ENCODE measurements at places on chromosomes 4 and X.

DNA sequence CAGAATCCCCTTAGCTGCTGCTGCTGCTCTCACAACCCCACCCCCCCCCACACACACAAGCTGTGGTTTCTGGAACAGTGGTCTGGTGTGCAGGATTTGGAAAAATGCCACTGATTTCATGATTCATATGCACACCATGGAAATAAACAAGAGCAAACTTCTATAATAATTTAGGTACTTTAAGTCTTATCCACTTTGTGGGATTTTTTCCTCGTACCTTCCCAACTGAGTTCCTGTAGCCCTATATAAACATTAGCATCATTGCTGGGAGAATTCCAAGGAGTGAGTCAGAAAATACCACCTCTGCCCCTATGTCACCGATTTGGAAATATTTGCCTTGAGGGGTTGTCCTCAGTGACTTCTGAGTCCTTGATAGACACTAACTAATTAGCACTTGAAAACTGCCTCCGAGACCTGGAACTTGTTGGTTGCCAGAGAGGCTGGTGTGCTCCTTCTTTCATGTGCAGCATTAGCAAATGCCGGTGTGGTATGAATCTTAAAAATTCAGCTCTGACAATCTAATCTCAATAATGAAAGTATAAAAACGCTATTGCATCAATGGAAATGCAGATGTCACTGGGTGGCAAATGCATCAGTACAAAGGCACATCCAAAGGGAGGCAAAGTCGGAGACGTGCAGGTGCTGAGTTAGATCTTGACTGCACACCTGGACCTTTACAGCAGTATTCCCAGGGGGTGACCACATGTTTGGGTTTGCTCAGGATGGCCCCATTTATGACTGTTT lies 61.8 kb downstream of the CPE start:
- no peak for DNase-seq

- no peak for DNase-seq
Measured at GRCh38 chr4:145069361-145069760, 28.6 kb downstream of the ANAPC10 start.

- no peak for DNase-seq
Measured at GRCh38 chr4:11252149-11252548, 176.5 kb downstream of the HS3ST1 start.

DNA sequence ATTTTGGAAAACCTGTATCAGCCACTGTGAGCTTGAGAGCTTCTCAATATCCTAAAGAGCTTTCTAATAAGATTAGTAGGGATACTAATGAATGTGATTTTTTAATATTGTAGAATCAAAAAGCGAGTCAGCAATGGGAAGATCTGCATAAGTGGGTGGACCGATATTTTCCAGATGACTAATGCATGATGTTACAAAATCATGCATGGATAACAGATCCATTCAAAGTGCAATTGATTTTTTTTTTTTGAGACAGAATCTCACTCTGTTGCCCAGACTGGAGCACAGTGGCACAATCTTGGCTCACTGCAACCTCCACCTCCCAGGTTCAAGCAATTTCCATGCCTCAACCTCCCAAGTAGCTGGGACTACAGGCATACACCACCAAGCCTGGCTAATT lies 7.3 kb upstream of the CLDN2 start:
- DNase-seq: no peak

- DNase-seq: no peak
Measured at GRCh38 chrX:47278691-47279090, 45.9 kb downstream of the USP11 start.

DNA sequence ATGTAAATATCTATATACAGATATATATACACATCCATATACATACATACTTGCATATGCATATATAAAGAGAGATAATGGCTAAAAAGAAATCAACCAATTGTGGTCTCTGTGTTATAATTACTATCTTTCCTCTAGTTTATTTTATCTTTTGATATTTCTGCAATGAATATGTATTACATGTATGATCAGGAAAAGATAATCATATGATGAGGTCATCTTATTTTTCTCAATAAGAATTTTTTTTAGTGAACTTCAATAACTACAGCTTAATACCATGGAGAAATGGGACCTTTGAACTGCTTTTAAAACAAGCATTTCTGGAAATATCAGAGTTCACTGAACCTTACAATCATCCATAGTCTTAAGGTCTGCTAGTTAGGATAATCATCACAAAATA lies 158.0 kb downstream of the HNRNPD start:
- no peak for DNase-seq

GRCh38 chr4:18882468-18882867 lies 860.9 kb upstream of the LCORL start:
- no peak for DNase-seq

- DNase-seq: no peak
Measured at GRCh38 chr4:30768277-30768676, 48.1 kb downstream of the PCDH7 start.

- no peak for DNase-seq
Measured at GRCh38 chr4:57154191-57154590, 44.0 kb upstream of the IGFBP7 start.

- DNase-seq: no peak
Measured at GRCh38 chrX:1412551-1413161, 20.7 kb upstream of the SLC25A6 start.

GRCh38 chr4:138090918-138091676 lies 151.1 kb downstream of the SLC7A11 start:
- no peak for DNase-seq

- no peak for DNase-seq
Measured at GRCh38 chrX:75086731-75087195, 69.3 kb downstream of the ABCB7 start.

DNA sequence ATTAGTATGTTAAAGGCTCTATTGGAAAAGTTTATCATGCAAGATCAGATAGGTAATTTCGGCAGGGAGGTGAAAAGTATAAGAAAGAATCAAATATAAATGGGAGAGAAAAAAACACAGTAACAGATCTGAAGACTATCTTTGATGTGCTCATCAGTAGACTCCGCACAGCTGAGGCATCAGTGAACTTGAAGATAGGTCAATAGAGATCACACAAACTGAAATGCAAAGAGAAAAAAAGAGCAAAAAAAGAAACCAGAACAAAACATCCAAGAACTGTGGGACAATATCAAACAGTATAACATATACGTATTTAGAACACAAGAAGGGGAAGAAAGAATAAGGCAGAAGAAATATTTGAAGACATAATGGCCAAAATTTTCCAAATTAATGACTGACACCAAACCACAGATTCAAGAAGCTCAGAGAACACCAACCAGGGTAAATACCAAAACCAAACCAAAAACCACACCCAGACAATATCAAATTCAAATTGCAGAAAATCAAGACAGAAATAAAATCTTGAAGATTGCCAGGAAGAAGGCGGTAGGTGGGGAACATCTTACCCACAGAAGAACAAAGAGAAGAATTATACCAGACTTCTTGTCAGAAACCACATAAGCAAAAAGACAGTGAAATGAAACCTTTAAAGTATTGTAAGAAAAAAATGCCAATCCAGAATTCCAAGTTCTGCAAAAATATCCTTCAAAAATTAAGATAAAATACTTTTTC lies 29.1 kb downstream of the PFKFB1 start:
- no peak for DNase-seq

DNA sequence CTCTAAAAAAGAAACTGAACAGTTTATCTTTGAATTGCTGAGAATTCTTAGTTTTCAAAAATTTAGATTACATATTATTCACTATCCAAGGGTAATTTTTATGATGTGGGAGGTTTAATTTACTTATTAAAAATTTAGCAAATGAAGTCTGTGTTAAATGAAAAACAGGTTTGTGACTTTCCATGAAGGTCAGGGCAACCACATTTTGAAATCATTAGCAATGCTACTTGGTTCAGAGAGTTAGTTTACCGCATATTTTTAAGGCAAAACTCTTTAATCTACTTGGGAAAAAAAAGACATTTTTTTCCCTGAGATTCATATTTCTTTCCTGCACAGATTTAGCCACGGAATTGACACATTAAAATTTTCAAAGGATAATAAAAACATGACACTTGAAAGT lies 37.3 kb upstream of the PRSS12 start:
- DNase-seq: no peak

DNA sequence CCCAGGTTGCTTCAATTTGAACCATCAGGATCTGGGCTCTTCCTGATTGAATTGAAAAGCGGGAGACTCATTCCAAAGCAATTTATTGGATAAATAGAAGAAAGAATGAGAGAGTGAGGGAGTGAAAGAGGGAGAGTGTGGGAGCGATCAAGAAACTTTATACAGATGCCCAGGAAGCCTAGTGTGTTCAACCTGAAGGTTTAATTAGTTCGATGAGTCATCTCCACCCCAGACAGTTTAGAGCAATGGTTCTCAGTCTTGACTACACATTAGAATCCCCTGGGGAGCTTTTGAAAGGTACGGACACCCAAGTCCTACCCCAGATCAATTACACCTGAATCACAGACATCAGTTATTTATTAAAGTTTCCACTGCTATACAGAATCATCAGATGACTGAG lies 61.5 kb downstream of the GEMIN8 start:
- DNase-seq: no peak

DNA sequence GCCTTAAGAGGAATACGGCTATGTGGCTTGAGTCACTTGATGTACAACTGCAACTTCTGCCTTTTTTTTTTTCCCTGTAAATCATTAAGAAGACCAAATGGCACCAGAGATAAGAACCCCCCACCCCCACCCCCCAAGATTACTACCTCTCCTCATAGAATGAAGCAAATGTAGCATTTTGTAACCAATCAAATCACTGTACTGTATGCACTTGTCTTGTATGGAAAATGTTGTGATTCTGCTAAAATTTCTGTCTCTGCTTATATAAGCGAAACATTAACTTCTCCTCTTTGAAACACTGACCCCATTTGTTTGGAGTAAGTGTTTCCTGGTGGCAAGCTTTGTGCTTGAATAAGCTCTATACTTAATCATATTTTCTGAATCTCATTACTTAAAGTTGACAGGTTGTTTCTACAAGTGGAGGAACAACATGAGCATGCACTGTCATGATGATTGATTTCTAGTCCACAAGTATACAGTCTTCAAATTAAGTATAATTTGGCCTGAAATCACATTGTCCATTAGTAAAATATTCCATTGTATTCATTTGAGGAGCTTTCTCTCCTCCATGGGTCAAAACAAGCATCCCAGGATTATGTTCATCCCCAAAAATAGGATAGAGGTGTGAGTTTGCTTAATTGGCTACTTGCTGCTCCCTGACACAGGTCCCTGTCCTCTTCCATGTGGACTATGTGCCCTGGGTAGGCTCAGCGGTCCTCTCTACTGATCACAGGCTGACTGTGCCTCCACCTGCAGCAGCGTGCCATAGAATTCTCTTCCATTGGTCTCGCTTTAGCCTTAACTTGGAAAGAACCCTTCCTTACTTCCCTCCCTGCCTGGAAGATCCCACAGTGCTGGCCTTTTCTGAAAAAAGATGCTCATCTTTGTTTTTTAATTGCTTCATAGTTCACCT lies 104.0 kb upstream of the BMP2K start:
- no peak for DNase-seq

DNA sequence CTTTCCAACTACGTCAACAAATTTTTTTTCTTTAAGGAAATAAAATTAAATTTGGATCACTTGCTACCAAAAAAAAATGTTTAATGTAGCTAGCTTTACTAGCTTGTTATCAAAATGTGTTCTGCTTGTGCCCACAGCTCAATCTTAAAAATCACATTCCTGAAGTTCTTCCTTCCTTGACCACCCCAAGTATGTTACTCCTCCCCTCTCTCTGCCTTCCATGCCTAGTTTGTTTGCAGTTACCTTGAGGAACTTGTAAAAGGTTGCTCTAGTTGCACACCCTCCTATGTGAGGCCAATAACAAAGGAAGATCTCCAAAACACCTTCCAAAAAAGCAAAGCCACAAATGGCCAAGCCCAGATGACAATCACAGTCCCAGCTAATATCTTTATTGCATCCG lies 19.6 kb upstream of the TMEM184C start:
- no peak for DNase-seq

GRCh38 chr4:123398853-123399626 lies 2.4 kb downstream of the SPRY1 start:
- no peak for DNase-seq

DNA sequence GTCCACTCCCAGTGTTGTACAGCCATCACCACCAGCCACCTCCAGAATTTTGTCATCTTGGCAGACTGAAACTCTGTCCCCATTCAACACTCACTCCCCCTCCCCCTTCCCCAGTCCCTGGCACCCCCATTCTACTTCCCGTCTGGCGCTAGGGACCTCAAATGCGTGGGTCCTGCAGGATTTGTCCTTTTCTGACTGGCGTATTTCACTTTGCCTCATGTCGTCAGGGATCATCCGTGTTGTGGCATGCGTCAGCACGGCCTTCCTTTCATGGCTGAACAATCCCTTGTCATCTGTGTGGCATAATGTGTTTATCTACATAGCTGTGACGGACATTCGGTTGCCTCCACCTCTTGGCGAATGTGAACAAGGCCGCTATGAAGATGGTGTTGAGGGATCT lies 5.5 kb downstream of the TADA2B start:
- DNase-seq: no peak

DNA sequence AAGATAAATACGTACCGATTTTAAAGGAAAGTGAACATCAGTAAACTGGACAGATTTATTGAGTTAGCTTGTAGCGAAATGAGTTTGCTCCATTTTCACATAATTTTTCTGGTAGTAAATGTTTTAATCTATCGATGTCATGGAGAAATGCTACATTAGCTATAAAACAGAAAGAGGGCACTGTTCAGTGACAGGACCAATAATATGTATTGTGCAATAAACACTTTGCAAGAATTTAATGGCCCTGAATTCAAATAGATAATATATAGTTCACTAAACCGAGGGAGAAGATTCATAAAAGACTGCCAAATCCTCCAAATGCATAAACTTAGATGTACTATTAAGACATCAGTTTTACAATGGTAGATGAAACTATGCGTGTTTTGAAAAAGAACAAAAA lies 516.3 kb downstream of the ADGRL3 start:
- no peak for DNase-seq

DNA sequence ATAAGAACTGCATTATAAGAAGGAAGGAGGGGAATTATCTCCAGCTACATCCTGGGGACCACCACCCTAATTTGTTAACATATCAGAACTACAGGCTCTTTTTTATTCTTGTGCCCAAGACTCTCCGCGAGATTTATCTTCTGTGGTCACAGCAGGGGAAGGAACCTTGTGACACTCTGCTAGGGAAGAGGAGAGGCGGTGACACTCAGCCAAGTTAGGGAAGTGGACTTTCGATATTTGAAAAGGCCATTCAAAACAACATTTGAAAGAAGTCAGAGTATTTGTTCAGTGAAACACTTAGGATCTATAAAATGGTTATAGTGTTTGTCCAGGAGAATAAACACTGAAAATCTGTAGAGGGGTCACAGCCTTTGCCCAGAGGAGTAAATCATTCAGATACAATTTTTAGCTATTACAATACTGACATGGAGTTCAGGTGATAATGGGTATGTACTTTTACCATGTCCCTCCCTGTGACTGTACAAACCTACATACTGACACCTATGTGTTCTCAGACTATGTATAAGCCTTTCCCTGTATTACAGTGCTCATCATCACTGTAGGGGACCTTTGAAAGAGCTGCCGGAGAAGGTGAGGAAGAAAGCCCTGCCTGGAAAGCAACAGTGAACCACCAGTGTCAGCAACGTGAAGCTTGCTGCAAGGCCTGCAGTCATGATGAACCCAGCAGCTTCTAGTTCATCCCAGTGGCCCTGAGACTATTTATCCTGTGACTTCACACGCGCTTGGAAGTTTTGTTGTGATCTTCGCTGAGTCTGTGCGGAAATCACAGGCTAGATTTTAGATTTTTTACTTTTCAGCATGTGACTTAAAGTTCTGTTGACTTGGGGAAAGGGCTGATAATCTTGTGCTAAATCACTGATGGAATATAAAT lies 8.5 kb upstream of the PTTG2 start:
- DNase-seq: no peak

Data from stimulated activated CD8-positive, alpha-beta memory T cell treated with anti-CD3 and anti-CD28 coated beads, Interleukin-15, amount 100 ng/mL, for 1 hour (primary cell).